ENCODE measurements at places on chromosomes 4 and X. TPM values are rescaled to one million over a fixed set of nuclear protein-coding genes. Genes with fewer than 3 reads are reported as not detected.

The LRIT3 gene
- not detected for total RNA-seq

The SH3BGRL gene
- total RNA-seq = 34.2 TPM

GRCh38 chrX:148380650-148381561 is 119.5 kb upstream of the AFF2 start:
- peak; percentile 73 for DNase-seq

GRCh38 chr4:13427599-13428325 is 56.4 kb downstream of the RAB28 start:
- no peak for DNase-seq

GRCh38 chr4:20641976-20642375 is 58.3 kb upstream of the PACRGL start:
- DNase-seq = no peak

- no peak for DNase-seq
These were observed 194.6 kb upstream of the RBPJ start for GRCh38 chr4:26126143-26126718.

All from A172 (cell line).